Karpas-422 (cell line): ENCODE measurements at places on chromosomes 2 and 18.

- DNase-seq: no peak
Observed at GRCh38 chr18:78770139-78770822, 209.3 kb upstream of the SALL3 start.

DNA sequence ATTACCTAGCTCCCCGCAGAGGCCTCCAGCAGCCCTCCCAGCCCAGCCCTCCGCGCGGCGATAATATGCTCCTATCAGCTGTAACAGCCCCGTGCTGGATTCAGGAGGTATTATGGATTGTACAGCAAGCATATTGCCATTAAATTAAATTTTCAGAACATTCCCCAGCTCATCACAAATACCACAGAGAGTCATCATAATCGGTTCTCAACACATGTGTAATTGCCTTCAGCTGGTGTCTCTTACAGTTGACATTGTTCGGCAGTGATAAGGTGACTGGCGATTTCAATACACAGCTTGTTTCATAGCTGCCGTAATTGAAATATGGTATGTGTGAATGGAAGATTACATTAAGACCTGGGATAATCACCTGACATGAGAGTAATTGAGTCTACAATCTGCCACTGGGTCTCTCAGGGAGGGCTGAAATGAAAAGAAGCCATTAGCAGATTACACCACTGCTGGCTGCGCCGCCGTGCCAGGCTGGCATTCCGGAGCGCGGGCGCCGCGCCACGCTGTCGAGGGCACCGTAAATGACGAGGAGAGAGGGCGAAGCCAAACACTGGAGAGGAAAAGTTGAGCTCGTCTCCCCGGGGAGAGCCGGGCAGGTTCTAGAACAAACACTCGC lies 549.4 kb upstream of the SALL3 start:
- no peak for DNase-seq

DNA sequence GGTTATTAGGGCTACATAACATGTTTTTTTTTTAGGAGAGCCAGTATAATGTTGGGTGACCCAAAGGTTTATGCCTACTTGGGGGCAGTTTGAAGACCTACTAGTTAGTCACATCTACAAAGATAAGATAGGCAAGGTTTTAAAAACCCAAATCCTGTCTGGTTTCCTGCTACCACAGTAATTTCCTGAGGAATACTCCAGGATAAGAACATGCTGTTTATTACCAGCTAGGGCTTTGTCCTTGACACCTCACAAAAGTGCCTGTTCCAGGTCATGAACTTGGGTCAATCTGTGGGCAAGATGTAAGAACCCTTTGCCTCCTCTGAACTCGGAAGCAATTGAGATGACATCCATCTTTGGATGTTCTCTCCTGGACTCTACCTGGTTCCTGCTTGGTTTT lies 38.2 kb downstream of the CDC42EP3 start:
- DNase-seq: no peak

DNA sequence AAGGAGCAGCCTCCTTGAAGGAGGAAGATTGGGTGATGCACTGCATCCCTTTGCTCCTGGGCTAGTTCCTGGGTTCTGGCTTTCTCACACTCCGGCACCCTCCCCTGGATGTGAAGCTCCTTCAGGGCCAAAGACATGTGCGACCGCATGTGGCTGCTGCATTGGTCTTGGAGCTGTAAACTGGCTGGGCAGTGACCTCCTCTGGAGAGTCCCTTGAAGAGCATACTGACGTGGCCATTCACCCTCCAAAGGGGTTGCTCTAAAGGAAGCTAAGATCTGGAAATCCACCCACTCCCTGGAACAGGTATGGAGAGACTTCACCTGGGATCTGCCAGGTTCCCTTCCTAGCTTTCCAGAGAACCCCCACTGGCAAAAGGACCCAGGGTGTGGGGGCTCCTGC lies 62.1 kb downstream of the TMEM17 start:
- DNase-seq: no peak

DNA sequence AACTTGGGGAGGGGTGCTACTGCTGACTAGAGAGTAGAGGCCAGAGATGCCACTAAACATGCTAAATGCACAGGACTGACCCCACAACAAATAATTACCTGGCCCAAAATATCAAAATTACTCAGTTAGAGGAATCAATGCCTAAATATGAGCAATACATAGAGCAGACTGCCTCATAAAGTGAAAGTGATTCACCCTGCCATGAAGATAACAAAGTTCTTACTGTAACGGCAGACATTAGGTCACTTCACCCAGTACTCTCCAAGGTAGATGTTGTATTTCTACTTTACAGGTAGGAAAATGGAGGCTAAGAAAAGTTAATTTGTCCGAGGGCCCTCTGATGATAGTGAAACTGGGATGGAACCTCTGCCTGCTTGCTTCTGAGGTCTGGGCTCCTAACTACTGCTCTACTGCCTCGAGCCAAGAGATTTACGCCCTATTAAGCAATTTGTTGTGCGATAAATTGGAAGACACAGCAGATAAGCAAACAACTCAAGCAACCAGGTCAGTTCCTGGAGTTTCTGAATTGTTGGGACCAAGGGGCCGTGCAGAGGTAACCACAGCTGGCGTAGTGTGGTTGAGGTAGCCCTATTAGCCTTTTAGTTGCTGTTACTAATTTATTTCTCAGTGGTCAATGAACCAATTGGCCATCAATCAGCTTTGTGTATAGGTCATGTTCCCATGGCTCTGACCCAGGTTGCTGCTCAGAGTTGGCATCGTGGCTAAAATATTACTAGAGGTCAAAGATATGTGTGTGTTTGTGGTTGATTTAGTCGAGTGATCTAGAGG lies 4.8 kb downstream of the DHRS9 start:
- no peak for DNase-seq

DNA sequence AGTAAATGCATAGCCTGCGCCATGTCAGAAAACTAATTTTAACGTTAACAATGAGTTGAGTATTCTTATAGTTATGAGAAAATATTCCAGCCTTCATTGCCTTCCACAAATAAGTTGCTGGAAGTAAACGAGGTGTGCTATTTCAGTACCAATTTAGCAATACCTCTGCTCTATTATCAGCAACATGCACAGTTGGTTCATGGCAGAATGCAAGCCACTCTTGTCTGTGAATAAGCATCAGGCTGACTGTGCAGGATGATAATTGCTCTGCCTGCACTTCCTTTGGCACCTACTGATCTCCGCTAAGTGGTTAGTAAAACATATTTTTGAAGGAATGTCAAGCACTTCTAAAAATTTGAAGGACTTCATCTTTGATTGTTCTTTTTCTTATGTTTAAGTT lies 261.9 kb upstream of the SIX3 start:
- no peak for DNase-seq

- DNase-seq: peak; percentile 55
Observed at GRCh38 chr2:199019898-199020507, 437.7 kb downstream of the SATB2 start.

DNA sequence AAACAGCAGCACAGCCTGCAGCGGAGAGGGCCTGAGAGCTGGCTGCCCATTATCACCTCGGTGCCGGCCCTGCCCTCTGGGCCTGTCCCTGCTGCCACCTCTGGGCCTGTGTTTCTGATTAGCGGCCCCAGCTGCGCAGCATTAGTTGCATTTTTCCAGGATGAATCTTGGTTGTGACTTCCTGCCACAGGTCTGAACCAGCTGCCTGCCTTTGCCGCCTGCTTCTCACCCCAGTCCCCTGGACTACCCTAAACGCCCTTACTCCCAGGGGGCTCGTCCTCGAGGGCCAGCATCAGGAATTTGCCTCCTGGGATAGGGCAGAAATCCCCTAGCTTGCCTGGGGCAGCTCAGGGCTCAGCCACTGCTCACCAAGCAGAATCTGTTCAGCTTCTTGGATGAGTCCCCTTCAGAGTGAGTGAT lies 342.8 kb downstream of the DYSF start:
- DNase-seq: no peak

- DNase-seq: no peak
Observed at GRCh38 chr2:197575987-197576386, 60.1 kb downstream of the MOB4 start.

DNA sequence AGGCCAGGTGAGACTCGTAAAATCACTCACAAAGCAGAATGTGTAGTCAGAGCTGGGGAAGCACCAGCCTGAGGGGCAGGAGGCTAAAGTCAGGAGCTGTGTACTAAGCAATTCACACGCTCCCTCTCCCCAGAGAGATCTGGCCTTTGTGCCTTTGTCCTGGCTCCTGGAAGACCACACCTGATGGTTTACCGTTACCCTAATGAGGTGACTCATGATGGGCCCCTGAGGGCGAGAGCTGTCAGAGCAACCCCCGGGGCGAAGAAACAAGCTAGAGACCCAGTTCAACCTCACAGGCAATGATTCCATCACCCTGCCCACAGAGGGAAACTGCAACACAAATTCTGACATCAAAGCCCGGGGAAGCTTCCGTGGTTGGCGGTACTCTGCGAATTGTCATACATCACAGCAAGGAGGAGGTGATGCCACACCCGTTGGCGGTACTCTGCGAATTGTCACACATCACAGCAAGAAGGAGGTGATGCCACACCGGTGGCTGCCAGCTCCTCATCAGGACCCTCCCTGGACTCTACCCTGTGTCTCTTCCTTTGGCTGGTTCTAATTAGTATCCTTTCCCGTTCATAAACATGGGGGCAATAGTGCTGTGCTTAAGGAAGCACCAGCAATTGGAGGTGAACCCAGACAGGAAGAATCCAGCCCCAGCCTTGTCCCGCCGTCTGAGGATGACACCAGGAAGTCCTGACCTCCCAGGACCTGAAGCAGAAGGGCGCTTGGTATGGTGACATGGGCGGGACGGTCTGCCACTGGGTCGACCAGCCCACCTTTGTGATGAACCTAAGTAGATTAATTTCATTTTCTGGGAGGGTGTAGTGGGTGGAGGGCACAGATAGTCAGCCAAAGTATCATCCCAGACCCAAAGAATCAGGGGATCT lies 30.5 kb downstream of the B3GNT7 start:
- no peak for DNase-seq

- DNase-seq: peak; percentile 43
Observed at GRCh38 chr2:161905389-161906046, 168.5 kb downstream of the DPP4 start.
